ENCODE measurements at places on chromosomes 16 and 17.

- no peak for DNase-seq
These were observed 4.9 kb downstream of the FMNL1 start for GRCh38 chr17:45226576-45226975.

GRCh38 chr17:9519583-9520272 lies 55.9 kb downstream of the STX8 start:
- DNase-seq: no peak

DNA sequence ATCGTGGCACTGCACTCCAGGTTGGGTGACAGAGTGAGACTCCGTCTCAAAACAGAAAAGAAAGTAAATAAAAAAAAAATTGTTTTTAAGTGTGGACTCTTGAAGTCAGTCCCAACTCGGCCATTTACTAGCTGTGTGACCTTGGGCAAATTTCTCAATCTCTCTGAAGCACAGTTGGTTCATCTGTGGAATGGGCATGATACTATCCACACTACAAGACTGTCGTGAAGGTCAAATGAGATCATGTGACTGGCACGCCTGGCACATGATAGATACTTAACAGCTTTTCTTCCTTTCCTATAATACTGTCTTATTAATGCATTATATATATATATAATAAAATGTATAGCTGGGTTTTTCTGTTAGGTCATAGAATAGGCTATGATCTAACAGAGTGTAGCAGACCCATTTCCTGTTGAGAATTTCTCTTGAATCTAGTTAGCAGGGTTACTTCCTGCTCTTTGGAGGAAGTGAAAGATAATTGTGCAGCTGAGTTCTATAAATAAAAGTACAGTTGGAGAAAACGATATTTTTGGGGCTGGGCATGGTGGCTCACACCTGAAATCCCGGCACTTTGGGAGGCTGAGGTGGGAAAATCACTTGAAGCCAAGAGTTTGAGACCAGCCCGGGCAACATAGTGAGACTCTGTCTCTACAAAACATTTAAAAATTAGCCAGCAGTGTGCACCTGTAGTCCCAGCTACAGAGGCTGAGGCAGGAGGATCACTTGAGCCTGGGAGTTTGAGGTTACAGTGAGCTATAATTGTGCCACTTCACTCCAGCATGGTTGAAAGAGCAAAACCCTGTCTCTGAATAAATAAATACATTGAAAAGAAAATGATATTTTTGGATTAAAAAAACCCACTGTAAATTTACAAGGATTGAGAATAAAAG lies 7.3 kb downstream of the MILR1 start:
- peak; percentile 57 for DNase-seq

GRCh38 chr17:60106340-60107059 lies 27.8 kb upstream of the HEATR6 start:
- DNase-seq: peak; percentile 33

GRCh38 chr16:71340406-71340805 lies 18.1 kb upstream of the CALB2 start:
- no peak for DNase-seq

- DNase-seq: no peak
These were observed 2.0 kb downstream of the VAMP2 start for GRCh38 chr17:8160741-8161221.

- no peak for DNase-seq
These were observed 20.7 kb downstream of the PGS1 start for GRCh38 chr17:78399028-78399692.

GRCh38 chr17:50904518-50905459 lies 38.6 kb upstream of the TOB1 start:
- no peak for DNase-seq

- no peak for DNase-seq
These were observed 306.0 kb downstream of the MAF start for GRCh38 chr16:79294568-79294967.

- peak; percentile 62 for DNase-seq
These were observed 29.4 kb upstream of the BAHCC1 start for GRCh38 chr17:81365601-81366585.

GRCh38 chr17:32831627-32832243 lies 45.2 kb downstream of the MYO1D start:
- no peak for DNase-seq

GRCh38 chr16:31876951-31877828 lies 3.6 kb downstream of the ZNF267 start:
- peak; percentile 69 for DNase-seq

DNA sequence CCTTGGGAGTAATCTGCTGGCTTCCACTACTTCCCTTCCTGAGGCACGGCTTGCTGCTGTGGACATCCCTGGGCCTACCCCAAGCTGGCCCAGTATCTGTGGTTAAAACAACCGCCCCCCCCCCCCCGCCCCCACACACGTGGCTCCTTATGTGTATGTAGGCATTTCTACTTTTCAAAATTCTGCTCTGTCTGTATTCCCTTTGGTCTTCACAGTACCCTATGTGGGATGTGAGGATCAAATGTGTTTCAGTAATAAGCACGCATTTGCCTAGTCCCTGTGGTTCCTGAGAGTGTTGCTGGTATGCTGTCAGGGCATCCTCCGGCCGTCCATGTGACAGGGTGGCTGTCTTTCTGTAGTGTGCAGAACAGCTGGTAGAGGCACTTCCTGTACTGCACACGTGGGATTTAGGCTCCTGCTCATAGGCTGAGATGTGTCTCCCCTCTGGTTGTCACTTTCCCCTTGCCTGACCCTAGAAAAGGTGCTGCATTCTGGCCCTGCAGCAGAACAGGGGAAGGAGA lies 2.2 kb downstream of the NT5M start:
- DNase-seq: peak; percentile 87

- no peak for DNase-seq
These were observed 10.7 kb upstream of the CISD3 start for GRCh38 chr17:38719289-38719942.

DNA sequence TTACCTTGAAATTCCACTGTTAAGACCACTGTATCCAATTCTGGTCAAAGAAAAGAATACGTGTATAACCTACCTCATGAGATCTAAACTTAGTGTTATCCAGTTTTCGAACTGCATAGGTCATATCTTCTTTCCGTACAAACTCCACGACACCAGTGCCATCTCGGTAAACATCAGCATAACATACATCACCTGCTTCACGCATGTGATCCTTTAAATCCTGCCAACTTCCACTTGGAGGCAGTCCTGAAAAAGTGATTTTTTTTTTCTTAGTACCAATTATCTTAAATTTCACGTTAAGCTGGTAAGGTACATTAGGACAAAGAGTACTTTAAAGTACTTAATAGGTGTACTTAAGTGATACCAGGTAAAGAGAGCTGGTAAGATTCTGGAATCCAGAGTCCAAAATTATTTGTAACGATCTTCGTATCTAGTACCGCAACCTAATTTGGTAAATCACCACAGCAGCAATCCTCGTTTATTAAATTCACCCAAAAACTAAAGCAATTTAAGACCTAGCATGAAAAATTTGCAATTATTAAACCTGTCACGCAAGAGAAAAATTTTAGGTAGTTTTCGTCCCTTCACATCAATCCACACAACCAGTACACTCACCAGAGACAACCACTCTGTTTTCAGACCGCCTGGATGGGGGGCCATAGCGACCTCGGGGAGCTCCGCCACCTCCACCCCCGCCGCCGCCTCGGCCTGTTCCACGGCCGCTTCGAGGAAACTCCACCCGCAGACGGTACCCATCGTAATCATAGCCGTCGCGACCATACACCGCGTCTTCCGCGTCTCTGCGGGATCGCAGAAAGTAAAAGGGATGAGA lies 1.1 kb downstream of the SRSF1 start:
- no peak for DNase-seq

- DNase-seq: no peak
These were observed 54.8 kb downstream of the SLFN5 start for GRCh38 chr17:35297666-35298065.

- no peak for DNase-seq
These were observed 995 bp upstream of the JMJD8 start for GRCh38 chr16:684961-685696.

All from GM13977 (cell line).